ENCODE measurements at places on chromosomes 5 and 9.

DNA sequence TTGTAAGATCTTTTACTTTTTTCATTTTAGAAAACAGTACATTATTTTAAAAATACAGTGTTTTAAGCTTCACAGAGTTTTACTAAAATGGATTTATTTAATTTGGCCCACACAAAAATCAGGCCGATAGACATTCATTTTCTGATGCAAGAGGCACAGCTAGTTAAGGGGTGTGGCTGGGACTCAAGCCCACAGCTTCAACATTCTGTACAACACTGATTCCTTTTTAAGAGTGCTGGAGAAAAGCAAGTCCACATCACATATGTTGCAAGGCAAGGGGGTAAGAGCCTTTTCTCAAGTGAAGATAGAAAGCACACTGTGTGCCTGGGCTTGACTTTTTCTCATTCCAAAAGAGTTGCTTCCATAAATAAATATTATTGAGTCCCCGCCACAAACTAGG, 195.9 kb downstream of the RFK start:
- no peak for DNase-seq

DNA sequence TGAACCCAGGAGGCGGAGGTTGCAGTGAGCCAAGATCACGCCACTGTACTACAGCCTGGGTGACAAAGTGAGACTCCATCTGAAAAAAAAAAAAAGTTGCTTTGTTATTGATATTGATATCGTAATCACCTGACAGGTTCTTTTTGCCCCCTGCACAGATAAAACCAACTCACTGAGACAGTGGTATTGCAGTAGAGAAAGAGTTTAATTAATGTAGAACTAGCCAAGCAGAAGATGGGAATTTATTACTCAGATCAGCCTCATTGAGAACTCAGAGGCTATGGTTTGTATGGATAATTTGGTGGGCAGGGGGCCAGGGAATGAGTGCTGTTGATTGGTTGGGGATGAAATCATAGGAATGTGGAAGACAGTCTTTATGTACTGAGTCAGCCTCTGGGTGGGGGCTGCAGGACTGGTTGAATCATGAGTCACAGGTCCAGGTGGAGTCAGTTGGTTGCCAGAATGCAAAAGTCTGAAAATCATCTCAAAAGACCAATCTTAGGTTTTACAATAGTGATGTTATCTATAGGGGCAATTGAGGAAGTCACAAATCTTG, 35.8 kb upstream of the MEGF10 start:
- DNase-seq, result no peak

DNA sequence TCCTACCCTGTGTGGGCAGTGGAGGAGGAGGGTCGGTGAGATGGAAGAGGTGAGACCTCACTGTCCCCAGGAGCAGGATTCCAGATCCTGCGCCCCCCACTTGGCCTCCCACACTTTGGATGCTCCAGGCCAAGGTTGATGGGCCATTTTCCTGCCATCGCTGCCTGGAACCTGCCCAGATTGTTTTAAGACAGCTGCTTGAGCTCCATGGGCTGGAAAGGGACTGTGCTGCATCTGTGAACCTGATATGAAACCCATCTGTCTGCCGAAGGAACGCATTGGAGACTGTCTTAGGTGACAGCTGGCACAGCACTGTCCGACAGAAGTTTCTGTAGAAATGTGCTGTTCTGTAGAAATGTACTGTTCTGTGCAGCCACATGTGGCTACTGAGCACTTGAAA, 72.7 kb upstream of the SLC25A48 start:
- DNase-seq, result no peak

GRCh38 chr5:142143878-142144277, 35.3 kb downstream of the NDFIP1 start:
- no peak for DNase-seq

- DNase-seq, result peak; percentile 54
Observed at GRCh38 chr9:134698587-134699342, 57.2 kb downstream of the COL5A1 start.

DNA sequence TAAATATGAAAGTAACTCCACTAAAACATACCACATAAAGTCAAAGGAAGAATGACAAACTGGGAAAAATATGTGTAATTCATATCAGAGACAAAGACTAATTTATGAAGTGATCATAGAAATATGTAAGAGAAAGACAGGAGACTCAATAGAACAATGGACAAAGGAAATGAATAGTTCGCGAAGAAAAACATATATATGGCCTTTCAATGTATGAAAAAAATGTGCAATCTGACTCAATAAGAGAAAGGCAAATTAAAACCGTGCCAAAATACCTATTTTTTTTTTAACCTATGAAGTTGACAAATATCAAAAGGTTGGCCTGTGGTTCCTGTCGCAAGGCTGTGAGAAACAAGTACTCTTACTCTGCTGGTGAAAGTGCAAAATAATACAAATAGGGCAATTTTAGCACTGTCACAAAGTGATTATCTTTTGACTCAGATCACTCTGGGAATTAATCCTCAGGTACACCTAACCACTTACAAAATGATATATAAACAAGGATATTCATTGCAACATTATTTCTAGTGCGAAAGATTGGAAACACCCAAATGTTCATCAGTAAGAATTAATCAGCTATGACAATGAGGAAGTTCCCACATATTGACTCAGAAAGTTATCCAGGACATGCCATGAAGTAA, 3.7 kb downstream of the C9 start:
- DNase-seq, result no peak

DNA sequence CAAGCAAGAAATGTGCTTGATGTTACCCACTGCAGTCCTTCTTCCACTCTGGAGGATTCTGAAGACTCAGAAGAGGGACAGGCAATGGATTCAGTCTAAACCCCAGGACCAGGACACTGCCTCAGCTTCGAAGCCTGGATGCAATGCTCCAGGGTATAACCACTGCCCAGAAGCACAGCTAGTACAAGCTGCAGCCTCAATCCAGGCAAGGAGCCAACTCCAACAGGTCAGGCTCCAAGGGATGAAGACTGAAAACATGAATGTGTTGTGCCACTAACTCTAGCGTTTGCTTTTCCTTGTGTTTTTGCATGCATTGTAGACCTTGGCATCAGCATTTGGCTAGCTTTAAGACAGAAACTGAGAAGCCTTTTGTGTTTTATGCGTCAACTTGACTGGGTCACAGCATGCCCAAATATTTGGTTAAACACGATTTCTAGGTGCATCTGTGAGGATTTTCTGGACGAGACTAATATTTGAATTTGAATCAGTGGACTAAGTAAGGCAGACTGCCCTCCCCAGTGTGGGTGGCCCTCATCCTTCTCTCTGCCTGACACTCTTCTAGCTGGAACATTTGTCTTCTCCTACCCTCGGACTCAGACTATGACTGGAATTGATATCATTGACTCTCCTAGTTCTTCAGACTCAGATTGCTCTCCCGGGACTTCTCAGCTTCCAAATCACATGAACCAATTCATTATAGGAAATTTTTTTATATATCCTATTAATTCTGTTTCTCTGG, 20.5 kb upstream of the GPX3 start:
- DNase-seq, result no peak

- no peak for DNase-seq
Observed at GRCh38 chr9:118108971-118109370, 404.8 kb downstream of the TLR4 start.

DNA sequence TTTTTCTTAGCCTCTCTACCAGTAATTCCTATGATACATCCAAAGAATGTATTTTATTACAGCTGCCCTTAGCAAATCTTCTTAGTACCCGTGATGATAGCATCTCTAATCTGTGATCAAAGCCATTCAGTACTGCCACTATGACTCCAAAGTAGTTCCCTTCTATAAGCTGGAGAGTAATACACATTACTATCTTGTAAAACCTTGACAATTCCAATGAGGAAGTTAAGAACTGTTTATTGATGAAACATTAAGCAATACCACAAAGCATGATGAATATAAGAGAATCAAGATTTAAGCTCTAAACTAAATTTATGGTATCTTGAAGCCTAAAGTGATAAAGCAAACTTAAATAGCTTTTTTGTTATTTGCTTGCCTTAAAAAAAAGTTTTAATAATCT, 86.1 kb downstream of the SMIM23 start:
- DNase-seq, result no peak

- DNase-seq, result peak; percentile 83
Observed at GRCh38 chr5:149381986-149382338, 2.9 kb upstream of the IL17B start.

DNA sequence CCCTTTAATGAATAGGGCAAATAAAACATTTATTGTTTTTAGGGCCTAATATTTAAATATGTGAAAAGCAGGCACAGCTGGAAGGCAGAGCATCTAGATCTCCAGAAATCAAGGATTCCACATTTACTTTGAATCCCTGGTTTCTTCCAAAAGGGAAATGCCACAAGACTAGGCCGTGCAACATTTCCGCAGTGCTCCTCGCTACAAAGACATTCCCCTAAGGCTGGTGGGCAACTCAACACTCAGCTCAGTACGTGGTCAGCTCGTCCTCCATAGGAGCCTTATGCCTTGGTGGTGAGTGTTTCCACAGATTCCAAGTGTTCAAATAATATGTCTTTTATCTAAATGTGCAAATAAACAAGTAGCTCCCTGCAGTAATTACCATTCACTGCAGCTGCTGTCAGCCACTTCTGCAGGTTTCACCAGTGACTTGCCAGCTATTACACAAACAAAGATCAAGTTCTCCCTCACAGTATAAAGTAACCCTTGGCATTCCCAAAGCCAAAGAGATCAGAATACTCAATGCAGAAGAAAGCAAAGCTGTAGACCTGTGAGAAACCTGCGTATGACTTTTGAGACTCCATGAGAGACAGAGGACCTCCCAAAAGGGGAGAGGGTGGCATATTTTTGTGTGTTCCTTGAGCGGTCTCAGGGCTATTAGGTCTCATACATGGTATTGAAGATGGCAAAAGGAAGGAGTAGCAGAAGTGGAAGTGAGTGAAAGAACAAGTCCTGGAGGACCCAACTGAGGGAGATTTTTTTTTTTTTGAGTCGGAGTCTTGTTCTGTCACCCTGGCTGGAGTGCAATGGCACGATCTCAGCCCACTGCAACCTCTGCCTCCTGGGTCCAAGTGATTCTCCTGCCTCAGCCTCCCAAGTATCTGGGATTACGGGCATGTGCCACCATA, 38.0 kb upstream of the TENT2 start:
- no peak for DNase-seq

DNA sequence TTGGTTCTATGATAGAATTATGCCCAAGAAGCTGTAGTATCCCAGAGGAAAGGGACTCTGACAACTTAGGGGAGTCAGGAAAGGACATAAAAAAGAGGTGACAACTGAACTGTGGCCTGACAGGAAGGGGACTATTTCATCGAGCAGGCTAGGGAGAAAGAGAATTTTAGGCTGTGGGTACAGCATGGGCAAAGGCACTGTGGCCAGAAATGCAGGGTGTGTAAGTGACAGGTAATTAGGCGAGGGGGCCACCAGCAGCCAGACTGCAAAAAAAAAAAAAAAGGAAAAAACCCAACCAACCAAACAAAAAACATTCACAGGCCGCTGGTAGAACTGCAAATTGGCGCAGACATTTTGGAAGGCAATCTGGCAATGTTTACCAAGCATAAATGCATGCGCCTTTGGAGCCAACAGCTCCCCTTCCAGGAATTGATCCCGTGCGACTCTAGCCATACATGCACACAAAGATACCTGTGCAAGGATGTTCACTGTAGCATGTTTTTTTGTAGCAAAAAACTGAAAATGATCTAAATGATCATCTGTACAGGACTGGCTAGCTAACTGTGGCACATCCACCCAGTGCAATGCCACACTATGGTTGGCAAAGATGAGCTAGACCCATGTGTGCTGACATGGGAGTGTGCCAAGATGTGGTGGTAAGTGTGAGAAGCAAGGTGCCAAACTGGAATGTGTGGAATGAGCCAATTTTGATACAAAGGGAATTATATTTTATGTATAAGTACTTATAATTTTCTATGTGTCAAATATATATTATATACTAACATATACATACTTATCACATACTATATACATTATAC, 1.1 kb downstream of the EIF4E1B start:
- DNase-seq, result no peak

- DNase-seq, result no peak
Observed at GRCh38 chr5:1874348-1874747, 8.4 kb downstream of the IRX4 start.

GRCh38 chr5:105882956-105883481, 1787.7 kb downstream of the EFNA5 start:
- no peak for DNase-seq

DNA sequence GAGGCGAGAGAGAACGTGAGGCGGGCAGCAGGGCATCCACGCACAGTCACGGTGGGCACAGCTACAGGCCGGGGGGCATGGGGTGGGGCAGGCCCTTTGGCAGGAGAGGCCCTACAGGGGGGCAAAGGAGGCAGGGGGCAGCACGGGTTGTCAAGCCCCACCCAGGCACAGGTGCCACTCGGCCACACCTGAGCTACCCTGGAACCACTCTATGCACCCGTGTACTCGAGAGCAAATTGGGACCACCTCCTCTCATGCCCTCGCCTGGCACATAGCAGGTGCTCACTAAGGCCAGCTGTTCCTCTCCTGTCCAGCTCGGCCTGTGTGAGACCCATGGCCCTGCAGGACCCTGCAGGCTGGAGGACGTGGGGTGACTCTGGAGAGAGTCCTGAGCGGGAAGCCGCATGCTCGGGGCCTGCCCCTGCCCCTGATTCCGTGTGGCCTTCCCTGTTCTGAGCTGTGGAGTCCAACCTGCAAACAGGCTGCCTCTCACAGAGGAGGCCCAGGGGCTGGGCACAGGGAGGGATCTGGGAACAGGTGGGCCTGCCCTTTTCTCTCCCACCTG, 31.4 kb upstream of the SARDH start:
- no peak for DNase-seq

DNA sequence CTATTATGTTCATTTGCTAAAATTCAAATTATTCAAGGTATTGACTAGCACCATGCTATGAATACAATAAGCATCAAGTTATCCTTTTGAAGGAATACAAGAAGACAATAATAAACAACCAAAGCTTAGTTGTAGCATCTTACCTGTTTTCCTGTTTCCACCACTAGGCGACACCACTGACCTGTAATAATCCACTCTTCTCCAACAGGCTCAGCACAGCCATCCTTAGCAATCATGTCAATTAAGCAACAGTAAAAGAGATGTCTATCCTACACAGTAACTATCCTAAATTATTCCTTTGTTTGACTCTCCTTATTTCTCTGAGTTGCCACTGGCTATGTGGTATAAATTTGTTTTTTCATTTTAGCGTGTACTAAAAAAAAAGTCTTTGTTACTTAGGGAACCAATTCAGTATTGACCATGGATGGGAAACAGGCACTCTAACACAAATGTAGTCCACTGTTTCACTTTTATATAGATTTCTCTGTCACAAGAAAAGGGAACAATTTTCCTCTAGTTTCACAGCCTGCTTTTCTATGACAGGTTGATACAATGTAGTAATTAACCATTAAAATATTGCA, 46.2 kb downstream of the PCA3 start:
- peak; percentile 10 for DNase-seq
